ENCODE measurements at places on chromosomes 12 and 14.

GRCh38 chr14:35944847-35945246 is 118.7 kb downstream of the BRMS1L start:
- DNase-seq, result no peak

- DNase-seq, result no peak
These were observed 65.3 kb downstream of the IQSEC3 start for GRCh38 chr12:131732-132495.

DNA sequence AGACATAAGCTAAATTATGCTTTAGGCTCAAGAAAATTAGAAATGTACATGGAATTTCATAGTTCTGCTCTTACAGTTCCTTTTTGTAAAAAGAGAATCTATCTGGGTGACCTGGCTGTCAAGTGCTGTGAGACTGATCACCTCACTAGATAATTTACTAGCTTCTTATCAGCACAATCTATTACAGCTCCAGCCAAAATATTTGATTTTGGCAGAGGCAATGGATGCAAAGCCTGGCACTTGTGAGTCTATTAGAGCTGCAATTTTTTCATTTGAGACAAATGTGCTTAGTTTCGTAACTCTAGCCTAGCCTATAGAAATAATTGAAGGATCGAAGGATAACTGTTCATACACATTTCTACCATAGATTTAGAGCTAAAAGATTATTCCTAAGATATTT is 927.5 kb downstream of the SLC6A15 start:
- DNase-seq, result no peak

DNA sequence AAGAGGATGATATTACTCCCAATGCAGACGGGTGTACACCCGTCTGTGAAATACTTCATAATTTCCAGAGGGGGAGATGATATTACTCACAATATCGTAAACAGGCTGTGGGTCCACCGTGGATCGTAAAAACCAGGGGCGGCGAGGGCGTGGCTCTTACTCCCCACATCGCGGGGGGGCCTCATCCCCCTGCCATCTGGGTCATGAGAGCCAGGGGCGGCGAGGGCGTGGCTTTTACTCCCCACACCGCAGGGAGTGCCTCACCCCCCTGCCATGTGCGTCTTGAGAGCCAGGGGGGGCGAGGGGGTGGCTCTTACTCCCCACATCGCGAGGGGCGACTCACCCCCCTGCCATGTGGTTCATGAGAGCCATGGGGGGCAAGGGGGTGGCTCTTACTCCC is 86.2 kb upstream of the GNG2 start:
- no peak for DNase-seq

- no peak for DNase-seq
These were observed 21.7 kb upstream of the TEAD4 start for GRCh38 chr12:2937500-2937899.
